ENCODE measurements at places on chromosomes 4 and X. TPM values are rescaled to one million over a fixed set of nuclear protein-coding genes. Genes with fewer than 3 reads are reported as not detected.

Gene GJB1
- total RNA-seq = 3.9 TPM

Gene TRPC5OS
- total RNA-seq = not detected

Gene CFAP99
- total RNA-seq = 0.43 TPM

Gene MGARP
- 1.7 TPM for total RNA-seq

Gene TCEAL6
- not detected for total RNA-seq

Gene EMD
- 56.7 TPM for total RNA-seq

Gene DUX4
- total RNA-seq = not detected

Gene FAM184B
- total RNA-seq = 0.12 TPM

Gene HPRT1
- 13.7 TPM for total RNA-seq

Gene RNF150
- 7.3 TPM for total RNA-seq

Gene GABRG1
- total RNA-seq = 0.88 TPM

Gene KIT
- total RNA-seq = 19.5 TPM

Gene CXorf49
- not detected for total RNA-seq

Gene TCEAL2
- total RNA-seq = 2.8 TPM

Gene KLHL5
- 15.7 TPM for total RNA-seq

Gene CFAP299
- not detected for total RNA-seq

Gene RTL3
- total RNA-seq = not detected

Gene PRR32
- not detected for total RNA-seq

Data from type B pancreatic cell (in vitro differentiated cells).